ENCODE measurements at places on chromosomes 7 and 10. TPM values are rescaled to one million over a fixed set of nuclear protein-coding genes. Genes with fewer than 3 reads are reported as not detected.

The MBL2 gene
- not detected for total RNA-seq

The PLPP4 gene
- total RNA-seq, result not detected

The SPDYE6 gene
- not detected for total RNA-seq

The EPO gene
- total RNA-seq, result not detected

The PRTFDC1 gene
- total RNA-seq, result 22.2 TPM

The RPEL1 gene
- total RNA-seq, result not detected

The ELOVL3 gene
- 0.38 TPM for total RNA-seq

The TAS2R41 gene
- total RNA-seq, result not detected

The PILRA gene
- total RNA-seq, result 5.2 TPM

The GPR158 gene
- total RNA-seq, result 0.04 TPM
